Fibroblast of mammary gland (primary cell): ENCODE measurements at places on chromosomes 1 and 21.

- DNase-seq = peak; percentile 79
These were observed 96.0 kb upstream of the BMP8A start for GRCh38 chr1:39395357-39395831.

DNA sequence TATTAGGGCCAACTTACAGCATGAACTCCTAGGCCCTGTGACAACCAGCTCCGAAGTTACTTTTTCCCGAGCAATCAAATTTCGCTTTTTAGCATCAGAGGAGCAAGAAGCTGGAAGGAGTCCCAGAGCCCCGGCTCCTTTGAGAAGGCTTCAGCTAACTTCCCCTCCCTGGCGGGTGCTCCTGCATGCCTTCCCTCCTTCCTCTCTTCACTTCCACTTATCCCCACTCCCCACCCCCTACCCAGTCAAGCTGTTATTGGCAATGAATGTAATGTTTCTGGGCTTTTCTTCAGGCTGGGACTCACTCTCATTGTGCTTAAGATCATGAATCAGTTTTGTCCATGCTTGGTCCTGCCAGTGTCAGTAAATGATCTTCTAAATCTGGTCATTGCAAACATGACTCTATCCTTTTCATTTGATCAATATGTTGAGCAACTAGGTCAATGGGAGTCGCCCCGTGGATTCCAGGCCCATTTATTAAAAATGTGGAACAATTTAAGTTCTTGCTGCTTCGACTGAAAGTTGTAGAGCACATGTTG lies 94.5 kb upstream of the TSPAN2 start:
- no peak for DNase-seq

- DNase-seq = peak; percentile 83
These were observed 78.7 kb upstream of the ZNF281 start for GRCh38 chr1:200488375-200489165.

DNA sequence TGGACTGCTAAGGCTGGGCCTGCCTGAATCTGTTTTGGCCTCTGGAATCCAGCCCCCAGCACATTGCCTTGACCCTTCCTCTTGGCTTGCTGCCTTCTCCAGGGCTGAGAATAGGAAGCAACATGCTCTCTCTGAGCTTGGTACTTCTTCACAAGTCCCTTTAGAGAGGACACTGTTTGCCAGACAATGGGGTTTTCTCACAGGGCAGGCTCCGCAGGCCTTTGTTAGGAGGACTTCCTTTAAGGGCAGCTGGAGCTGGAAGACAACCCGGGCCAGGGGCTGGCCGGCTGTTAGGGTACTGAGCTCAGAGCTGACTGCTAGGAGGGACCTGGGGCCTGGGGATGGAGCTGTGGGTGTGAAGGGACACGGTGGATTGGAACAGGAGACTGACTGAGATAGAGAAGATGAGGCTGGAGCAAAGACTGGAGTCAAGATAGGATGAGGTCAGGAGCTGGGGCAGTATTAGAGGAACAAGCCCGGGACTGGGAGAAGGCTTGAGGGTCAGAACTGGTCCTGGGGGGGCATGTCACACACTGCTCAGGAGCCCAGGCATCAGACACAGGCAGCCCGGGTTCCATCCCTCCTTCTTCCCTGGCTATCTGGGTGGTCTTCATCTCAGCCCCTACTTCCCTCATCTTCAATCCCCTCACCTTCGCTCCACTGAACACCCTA lies 5.4 kb upstream of the ALPL start:
- no peak for DNase-seq

GRCh38 chr1:74468982-74469603 lies 43.3 kb downstream of the LRRC53 start:
- peak; percentile 54 for DNase-seq

DNA sequence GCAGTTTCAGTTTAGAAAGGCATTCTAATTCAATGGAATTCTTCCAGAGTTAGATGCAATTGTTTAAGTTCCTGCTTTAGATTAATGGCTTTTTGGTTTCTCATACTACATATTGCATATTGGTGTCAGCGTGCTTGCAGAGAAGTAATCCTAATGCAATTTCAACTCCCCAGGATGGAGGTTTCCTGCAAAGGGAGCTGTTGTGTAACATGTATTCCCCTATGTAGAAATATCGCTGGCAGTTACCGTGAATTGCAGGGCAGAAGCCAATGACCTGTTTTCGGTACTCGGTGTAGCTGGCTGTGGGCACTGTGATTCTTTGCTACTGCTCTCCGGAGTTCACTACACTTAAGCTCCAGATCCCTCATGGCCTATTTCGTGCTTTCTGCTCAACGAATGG lies 256.1 kb upstream of the PTBP2 start:
- DNase-seq = peak; percentile 46

GRCh38 chr1:173635116-173635515 lies at the start of gene TEX50:
TSS of gene TEX50 (plus strand) at chr1:173635338. CDS start at chr1:173635522, 184 bp downstream.
- DNase-seq = peak; percentile 7

DNA sequence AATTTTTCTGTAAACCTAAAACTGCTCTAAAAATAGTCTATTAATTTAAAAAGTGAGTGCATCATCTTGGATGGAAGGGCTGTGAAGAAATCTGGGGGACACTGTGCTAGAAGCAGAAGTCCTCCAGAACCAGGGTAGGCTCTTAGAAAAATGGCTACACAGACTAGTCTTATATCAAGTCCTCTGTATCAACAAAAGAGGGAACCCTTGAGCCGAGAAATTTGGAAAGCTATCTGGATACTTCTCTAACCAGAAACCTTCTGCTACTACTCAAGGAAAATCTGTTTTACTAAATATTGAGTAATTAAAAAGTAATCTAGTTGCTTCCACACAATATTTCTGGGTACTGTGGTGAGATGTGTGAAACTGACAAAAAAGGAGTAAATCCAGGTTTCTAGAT lies 92.1 kb downstream of the WDR3 start:
- peak; percentile 8 for DNase-seq

GRCh38 chr1:212973426-212973825 lies 23.1 kb downstream of the VASH2 start:
- no peak for DNase-seq

DNA sequence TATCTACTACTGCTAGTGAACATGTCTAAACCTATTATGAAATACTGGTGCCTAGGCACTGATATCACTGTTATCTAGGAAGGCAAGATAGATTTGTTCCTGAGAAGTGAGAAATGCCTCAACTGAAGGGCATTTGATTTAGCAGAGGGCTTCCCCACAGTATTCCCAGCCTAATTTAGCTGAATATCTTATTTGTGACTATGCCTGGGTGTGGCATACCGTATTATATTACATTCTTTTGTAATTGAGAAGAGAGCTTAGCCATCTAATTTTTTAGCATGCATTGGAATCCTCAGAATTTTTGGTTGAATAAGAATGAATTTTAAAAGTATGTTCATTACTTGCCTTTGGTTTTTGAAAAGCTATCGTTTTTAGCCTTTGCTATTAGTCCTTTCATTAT lies 99.1 kb downstream of the ZP4 start:
- no peak for DNase-seq

DNA sequence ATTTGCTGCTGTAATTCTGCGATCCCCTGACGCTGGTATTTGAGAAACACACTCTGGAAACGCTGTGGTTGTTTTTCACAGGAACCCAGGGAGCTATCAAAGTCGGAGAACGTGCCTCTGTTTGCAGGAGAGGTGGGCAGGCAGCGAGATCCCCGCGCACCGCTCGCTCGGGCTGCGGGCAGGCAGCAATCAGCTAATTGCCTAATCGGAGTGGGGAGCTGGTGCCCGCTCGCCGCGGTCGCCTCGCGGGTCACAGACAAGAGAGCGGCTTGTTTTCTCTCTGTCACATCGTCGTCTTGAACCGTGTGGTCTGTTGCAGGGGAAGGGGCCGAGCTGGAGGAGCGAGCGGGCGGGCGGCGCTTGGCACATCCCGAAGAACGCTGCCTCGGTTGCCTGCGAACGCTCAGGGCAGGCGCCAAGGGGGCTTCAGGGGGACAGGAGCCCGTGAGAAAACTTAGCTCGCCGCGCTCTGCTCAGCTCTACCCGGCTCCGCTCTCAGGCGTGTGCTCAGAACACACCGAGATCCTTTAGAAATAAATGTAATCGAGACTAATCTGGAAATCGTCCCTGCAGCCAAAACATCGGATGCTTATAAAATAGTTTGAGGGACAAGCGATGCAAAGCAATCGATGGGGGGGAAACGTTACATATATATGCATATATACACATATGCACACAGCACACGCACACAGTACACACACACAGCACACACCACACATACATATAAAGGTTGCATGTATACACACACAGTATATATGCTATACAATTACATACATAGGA lies 93.6 kb upstream of the SMYD2 start:
- no peak for DNase-seq

DNA sequence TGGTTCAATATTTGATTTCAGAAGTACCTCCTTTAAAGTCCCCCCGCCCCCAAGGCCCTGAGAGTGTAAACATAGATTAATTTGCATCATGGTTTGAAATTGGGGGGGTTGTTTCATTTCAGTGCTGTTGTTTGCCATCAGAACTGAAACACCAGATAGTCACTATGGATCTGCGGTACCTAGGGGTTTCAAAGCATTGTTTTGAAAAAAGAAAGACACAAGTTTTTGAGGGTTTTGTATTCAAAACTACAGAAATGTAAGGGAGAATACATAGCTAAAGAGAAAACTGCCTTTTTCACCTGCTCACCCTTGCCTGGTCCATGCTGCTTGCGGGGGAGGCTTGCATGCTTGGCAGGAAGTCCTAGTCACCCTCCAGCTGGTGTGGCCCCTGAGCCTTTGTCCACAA lies 59.3 kb downstream of the ACP6 start:
- DNase-seq = no peak

DNA sequence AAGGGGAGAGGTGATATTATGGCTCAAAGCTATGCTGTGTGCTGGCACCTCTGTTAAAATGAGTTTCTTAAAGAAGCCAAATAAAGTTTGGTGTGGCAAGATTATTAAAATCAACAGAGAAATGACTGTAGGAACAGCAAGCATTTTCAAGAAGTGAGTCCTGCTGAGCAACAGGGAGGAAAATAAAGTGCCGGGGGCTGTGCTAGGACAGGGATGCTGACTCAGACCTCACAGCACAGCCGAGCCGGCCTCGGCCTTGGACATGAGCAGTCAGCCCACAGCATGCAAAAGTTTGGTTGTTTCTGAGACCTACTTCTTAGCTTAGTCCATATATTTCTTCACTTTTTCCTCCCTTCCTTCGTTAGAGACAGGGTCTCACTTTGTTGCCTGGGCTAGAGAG lies 19.2 kb downstream of the CNIH3 start:
- peak; percentile 84 for DNase-seq

- peak; percentile 96 for DNase-seq
These were observed 72.8 kb downstream of the XCL2 start for GRCh38 chr1:168470901-168471431.

DNA sequence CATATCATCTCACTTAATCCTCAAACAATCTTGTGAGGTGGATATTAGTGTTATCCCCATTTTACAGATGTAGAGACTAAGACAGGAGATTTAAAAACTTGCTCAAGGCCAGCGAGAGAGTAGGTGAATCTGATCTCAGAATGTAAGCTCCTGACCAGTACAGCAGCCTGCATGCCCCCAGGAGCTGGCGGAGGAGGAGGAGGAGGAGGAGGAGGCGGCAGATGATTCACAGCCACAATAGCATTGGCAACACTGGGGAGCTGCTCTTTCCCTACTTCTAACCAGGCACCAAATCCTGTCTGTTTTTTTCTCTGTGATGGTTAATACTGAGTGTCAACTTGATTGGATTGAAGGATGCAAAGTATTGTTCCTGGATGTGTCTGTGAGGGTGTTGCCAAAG lies 243.2 kb downstream of the ATG4C start:
- DNase-seq = no peak

GRCh38 chr1:182754087-182754486 lies 35.5 kb upstream of the NPL start:
- no peak for DNase-seq

- DNase-seq = no peak
These were observed 3.7 kb downstream of the DMRTB1 start for GRCh38 chr1:53462769-53463501.

- no peak for DNase-seq
These were observed 116.2 kb downstream of the PRDM2 start for GRCh38 chr1:13816016-13816760.

- no peak for DNase-seq
These were observed 1.6 kb upstream of the C1orf159 start for GRCh38 chr1:1117469-1117831.

DNA sequence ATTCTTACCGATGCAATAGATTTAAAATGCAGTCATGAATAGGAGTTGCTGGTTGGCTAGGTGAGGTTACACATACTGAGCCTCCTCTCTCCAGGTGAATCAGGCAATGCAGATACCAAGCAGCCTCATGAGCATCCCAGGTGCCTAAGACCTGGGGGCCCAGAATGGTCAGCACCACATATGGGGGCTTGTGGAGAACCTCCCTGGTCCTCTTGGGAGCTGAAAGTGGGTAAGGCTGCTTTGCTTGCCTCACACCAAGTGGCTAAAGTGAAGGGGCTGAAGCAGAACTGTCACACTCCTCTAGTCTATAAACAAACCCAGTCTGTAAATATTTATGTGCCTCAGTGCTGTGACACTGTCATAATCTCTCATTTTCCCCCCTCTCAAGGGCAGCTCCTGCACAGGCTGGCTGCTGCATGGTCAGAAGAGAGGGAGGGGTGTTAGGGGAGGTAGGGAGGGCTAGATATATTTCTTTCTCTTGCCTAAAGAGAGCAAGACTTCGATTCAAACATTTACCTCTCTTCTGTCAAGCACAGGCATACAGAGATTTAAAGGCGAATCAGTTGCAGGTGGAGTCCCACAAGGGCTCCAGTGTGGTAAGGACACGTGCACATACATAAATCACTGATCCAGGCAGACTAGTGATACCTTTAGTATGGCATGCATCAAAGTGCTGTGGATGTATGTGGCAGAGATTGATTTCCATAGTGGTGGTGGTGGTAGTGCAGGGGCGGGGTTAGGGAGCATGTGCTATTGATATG lies 157.9 kb upstream of the TNR start:
- DNase-seq = no peak

DNA sequence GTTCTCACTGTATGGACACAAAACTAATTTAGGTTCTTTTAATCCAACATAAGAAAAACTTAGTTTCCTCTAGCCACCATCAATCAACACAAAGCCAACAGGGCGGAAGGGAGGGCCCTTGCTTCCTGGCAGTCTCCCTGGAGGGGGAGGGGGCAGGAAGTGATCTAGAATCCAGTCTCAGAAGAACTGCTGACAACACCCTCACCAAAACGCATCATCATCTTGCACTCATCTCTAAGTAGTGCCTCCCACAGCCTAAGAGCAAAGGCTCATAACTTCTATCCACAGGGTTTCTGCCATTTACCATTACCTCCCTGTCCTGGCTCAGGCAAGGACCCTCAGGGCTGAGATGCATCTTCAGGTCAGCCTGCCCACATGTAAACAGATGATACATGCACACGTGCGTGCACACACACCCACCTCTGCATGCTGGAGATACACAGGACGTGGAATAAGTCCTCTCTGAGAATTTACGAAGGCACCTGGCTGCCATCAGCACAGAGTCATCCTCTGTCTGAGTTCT lies 20.5 kb downstream of the HIVEP3 start:
- peak; percentile 73 for DNase-seq
